ENCODE measurements at places on chromosomes 7 and 10. TPM values are rescaled to one million over a fixed set of nuclear protein-coding genes. Genes with fewer than 3 reads are reported as not detected.

EBLN1 gene
- total RNA-seq, result not detected

TMEM229A gene
- total RNA-seq, result not detected

YWHAG gene
- total RNA-seq, result 100 TPM

ELN gene
- total RNA-seq, result not detected

NUDT13 gene
- 1.1 TPM for total RNA-seq

COL28A1 gene
- not detected for total RNA-seq

FAM180A gene
- total RNA-seq, result not detected

COL26A1 gene
- not detected for total RNA-seq

NUTM2E gene
- total RNA-seq, result not detected

SAP25 gene
- not detected for total RNA-seq

CASP7 gene
- total RNA-seq, result 56.8 TPM

ARF5 gene
- total RNA-seq, result 286 TPM

GDF2 gene
- total RNA-seq, result not detected

PTPN12 gene
- total RNA-seq, result 24.4 TPM

ARHGEF35 gene
- total RNA-seq, result 0.43 TPM

PRKCQ gene
- 6.3 TPM for total RNA-seq

SLC39A12 gene
- not detected for total RNA-seq

ZNF438 gene
- total RNA-seq, result 1.3 TPM

SLC16A9 gene
- total RNA-seq, result 13.7 TPM

NRAP gene
- not detected for total RNA-seq

FAM237B gene
- total RNA-seq, result not detected

APBB1IP gene
- not detected for total RNA-seq

PON3 gene
- not detected for total RNA-seq

C10orf143 gene
- 1.3 TPM for total RNA-seq

CDC14C gene
- total RNA-seq, result 0.06 TPM

CCL26 gene
- 18.3 TPM for total RNA-seq

FLNC gene
- 0.14 TPM for total RNA-seq

EIF4EBP2 gene
- 28.7 TPM for total RNA-seq

PCLO gene
- 2.7 TPM for total RNA-seq

RNLS gene
- 0.18 TPM for total RNA-seq

TRRAP gene
- total RNA-seq, result 11.1 TPM

MICALL2 gene
- total RNA-seq, result 13.4 TPM

MMP21 gene
- not detected for total RNA-seq

NXPH1 gene
- not detected for total RNA-seq

MYO3A gene
- not detected for total RNA-seq

FAM241B gene
- 3.3 TPM for total RNA-seq

AKR1B15 gene
- total RNA-seq, result 0.14 TPM

RTKN2 gene
- total RNA-seq, result 7.3 TPM

DEPP1 gene
- total RNA-seq, result 31.7 TPM

CHAT gene
- total RNA-seq, result not detected

ZNF488 gene
- total RNA-seq, result 0.53 TPM

SFTPD gene
- not detected for total RNA-seq

CNPY1 gene
- not detected for total RNA-seq

GJD4 gene
- not detected for total RNA-seq

CHST3 gene
- 4.3 TPM for total RNA-seq

PSD gene
- 0.06 TPM for total RNA-seq

WIPF3 gene
- total RNA-seq, result not detected

COL1A2 gene
- total RNA-seq, result 0.46 TPM

ZDHHC6 gene
- total RNA-seq, result 36.0 TPM

LIPJ gene
- not detected for total RNA-seq

SMKR1 gene
- total RNA-seq, result 0.25 TPM

GARIN1A gene
- not detected for total RNA-seq

RGR gene
- not detected for total RNA-seq

UNCX gene
- total RNA-seq, result not detected

ANLN gene
- total RNA-seq, result 132 TPM

KCNH2 gene
- 0.58 TPM for total RNA-seq

ARHGAP12 gene
- total RNA-seq, result 18.6 TPM

ITPRID1 gene
- total RNA-seq, result 0.39 TPM
